ENCODE measurements at places on chromosomes 13 and 19.
A peak's percentile ranks its signal among the peaks of the same experiment; 100 is the strongest.

DNA sequence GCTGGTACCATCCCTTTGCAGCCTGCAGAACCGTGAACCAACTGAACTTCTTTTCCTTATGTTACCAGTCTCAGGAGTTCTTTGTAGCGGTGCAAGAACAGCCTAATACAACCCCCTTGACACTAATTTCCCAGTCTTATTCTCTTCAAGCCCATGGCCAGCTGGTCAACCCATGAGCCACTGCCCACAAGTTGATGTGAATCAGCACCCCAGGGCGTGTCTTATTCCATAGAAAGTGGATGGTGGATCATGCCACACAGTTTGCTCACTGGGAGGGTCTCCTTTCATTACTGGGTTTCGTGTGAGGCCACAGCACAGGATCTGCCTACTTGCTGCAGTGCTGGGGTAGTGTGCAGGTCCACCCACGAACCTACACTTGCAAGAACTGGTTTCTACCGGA, 27.0 kb downstream of the TEX29 start:
- DNase-seq: no peak

- DNase-seq: no peak
Measured at GRCh38 chr19:34534206-34534605, 52.6 kb downstream of the WTIP start.

DNA sequence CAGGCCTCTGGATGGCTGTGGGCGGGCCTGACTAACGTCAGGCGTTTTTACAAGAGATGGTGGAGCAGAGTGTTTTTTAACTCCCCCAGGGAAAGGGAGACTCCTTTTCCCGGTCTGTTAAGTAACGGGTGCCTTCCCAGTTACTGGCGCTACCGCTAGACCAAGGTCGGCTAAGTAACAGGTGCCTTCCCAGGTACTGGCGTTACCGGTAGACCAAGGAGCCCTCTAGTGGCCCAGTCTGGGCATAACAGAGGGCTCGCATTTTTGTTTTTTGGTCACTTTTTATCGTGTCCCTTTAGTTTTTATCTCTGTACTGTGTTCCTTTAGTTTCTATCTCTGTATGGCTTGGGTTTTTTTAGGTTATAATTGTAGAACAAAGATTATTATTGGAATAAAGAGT, 10.0 kb downstream of the ZNF383 start:
- peak; percentile 72 for DNase-seq

DNA sequence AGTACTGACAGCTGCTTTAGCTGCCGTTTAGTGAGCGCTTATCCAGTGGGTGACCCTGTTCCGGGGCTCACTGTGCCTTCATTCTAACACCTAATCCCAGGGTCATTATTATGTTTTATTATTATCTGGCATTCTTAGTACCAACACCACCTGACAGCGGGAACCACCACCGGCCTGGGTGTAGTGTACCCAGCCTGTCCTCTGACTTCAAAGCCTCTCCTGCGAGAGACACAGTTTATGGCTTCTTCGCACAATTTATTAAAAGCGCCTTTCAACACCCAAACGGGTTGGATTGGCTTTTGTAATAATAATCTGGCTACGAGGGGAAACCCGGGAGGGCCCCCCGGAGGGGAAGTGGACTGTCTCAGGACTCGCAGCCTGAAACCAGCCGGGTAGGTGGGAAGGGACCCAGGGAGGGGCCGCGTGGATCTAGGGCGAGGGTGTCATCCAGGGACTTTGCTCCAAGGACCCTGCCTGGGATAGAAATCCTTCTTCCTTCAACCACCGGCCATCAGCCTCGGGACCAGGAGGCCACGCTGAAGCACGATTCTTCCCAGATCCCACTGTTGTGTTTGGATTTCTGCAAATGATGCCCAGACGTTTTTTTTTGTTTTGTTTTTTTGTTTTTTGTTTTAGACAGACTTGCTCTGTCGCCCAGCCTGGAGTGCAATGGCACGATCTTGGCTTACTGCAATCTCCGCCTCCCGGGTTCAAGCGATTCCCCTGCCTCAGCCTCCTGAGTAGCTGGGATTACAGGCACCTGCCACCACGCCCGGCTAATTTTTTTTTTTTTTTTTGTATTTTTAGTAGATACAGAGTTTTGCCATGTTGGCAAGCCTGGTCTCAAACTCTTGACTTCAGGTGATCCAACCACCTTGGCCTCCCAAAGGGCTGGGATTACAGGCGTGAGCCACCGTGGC, 1.6 kb upstream of the ZBTB7A start:
- DNase-seq: no peak

DNA sequence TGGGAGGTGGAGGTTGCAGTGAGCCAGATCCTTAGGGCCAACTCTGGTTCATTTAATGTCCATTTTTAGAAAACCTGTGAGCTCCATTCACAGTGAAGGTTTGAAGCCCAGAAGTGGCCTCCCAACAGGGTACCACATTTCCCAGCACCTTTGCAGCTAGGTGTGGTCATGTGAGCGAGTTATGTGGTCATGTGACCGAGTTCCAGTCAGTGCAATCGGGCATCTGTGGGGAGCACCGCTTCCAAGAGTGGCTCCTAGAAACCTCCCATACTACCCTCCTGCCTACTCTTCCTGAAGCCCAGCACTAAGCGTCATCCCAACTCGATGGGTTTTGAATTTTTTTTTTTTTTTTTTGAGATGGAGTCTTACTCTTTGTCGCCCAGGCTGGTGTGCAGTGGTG, 663 bp upstream of the PLA2G4C start:
- DNase-seq: no peak

DNA sequence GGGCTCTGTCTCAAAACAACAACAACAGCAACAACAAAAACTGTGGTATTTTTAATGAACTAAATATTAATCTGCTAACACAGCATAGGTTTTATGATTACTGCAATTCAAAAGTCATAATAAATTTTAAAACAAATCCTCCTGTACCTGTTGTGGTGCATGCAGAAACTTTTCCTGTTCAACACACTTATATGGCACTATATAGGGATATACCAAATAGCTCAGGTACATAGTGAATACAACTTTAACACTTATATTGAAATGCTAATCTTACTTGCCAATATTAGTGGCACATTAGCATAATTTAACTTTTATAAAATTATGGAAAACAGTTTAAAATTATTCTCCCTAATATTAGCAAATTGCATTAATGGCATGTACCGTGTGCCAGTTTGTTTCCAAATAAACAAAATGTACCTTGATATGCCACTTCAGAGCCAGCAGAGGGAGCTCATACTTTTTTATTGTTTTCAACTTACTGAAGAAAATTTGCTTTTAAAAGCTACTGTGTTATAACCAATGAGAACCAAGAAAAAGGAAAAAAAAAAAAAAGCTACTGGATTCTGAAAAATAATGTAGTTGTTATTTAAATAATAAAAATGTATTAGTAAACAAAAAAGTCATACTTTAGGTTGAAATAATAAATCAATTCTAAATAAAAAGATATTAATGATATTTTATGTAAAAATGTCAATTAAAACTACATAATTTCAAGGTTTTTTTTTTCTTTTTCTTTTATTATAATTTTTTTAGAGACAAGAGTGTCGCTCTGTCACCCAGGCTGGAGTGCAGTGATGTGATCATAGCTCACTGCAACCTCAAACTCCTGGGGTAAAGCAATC, 18.0 kb upstream of the RBM26 start:
- no peak for DNase-seq

DNA sequence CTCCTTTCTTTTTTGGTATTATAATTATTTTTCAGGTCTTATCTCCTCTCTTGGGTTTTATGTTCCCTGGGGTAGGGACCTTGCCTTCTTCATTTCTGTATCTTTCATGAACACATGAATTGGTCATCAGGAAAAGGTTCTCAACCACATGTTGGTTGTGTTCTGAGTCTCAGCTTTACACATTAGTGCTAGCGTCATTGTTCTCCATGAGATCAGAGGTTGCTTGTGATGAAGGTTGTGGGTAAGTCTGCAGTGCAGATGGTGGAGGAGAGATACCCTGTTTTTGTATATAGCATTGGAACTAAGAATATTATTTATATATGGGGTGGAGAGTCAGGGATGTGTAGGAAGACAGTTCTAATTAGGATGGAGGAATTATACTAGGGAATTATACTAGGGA, 24.5 kb upstream of the CEACAM8 start:
- DNase-seq: no peak

DNA sequence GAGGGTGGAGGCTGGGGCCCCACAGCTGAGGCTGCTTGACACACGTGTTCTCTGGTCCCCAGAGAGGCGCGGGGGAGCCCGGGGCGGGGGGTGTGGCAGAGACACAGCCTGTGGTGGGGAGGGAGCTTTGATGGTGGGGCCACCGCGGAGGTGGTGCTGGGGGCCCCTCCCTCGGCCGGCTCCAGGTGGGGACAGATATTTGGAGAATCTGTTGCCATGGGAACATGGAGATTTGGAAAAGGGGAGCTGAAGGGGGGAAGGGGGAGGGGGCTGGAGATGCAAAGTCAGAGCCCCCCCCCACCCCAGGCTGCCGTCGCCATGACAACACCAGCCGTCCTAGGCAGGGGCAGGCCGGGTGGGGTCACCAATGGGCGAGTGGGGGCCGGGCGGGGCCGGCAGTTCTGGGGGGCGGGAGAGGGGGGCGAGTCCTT, 1.2 kb downstream of the PRKCG start:
- DNase-seq: no peak

DNA sequence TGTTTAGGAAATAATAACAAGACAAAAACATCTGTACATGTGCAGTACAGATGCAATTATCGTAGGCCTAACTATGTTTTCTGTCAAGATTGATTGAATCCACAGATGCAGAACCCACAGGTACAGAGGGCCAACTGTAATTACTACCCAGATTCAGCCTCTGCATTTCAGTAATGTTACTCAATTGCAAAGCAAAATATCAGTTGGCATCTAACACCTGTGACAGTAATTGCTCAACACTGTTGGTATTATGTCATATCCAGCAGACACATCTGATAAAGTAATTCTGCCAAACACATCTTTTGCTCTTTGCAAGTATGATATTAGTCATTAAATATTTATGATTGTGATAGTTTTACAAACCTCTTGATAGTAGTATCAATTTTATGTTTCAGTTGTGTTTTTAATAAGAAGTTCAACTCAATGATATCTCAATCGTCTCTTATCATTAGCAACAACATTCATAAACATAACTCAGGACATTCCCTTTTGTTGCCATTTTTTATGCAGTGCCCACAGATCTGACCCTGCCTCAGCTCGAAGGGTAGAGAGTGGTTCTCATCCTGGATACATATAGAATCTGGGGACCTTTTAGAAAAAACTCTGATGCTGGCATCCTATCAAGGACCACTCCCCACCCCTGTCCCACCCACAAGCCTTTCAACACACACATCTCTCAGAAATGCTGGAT, 104.7 kb downstream of the MYCBP2 start:
- DNase-seq: no peak

- DNase-seq: no peak
Measured at GRCh38 chr13:77696879-77697216, 639 bp upstream of the SLAIN1 start.

GRCh38 chr13:87671031-87671752, at the start of gene SLITRK5:
TSS of gene SLITRK5 (plus strand) at chr13:87671371. CDS start at chr13:87675389, 4,018 bp downstream.
- peak; percentile 86 for DNase-seq

DNA sequence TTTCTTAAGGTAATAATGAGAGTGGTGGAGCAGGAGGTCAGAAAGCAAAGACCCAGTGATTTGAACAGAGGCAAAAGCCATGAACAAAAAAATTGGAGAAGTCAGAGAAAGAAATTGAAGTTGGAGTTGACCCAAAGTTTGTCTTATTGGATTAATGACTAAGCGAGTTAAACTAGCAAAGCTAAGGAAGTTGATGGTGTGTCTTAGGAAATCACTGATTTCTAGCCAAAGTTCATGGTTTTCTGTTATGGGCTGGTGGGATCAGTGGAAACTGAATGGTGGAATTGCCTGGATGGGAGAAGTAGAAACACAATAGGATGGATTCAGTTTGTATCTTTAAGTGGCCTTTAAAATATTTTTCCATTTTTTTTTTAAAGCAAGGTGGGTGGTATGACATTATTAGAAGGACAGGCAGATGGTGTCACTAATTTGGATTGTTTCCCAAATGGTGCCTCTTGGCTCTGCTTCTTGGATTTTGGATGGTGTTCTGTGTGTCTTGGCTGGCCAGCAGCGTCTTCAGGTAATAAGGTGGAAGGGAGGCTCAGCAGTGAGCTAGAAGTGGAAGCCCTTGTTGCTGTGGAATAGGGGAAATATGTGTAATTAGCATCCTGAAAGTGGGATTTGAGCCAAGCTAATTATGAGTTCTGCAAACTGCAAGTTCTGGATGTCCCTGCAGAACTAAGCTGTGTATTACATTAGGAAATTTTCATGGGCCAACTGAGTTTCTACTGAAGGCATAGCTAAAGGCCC, 302.9 kb downstream of the LMO7 start:
- no peak for DNase-seq

- no peak for DNase-seq
Measured at GRCh38 chr13:87078947-87079795, 592.0 kb upstream of the SLITRK5 start.

GRCh38 chr19:13109361-13110098, 6.9 kb upstream of the LYL1 start:
- DNase-seq: no peak

- no peak for DNase-seq
Measured at GRCh38 chr19:32658075-32658474, 16.9 kb downstream of the ANKRD27 start.

DNA sequence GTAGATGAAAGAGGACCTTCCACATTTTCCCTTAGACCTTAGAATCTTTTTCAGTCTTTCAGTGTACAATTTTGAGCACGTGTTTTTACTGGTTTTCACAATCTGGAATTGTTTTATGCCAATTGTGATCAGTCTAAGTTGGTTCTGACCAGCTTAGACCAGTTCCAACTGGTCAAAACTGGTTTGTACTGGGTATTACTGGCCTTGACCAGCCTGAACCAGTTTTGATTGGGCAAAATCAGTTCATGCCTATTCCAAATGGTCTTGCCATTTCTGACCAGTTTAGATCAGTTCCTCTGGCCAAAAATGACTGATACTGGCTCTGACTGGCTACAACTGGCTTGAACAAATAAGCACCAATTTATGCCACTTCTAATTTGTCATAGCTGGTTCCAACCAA, 36.4 kb downstream of the ZNF585A start:
- no peak for DNase-seq

DNA sequence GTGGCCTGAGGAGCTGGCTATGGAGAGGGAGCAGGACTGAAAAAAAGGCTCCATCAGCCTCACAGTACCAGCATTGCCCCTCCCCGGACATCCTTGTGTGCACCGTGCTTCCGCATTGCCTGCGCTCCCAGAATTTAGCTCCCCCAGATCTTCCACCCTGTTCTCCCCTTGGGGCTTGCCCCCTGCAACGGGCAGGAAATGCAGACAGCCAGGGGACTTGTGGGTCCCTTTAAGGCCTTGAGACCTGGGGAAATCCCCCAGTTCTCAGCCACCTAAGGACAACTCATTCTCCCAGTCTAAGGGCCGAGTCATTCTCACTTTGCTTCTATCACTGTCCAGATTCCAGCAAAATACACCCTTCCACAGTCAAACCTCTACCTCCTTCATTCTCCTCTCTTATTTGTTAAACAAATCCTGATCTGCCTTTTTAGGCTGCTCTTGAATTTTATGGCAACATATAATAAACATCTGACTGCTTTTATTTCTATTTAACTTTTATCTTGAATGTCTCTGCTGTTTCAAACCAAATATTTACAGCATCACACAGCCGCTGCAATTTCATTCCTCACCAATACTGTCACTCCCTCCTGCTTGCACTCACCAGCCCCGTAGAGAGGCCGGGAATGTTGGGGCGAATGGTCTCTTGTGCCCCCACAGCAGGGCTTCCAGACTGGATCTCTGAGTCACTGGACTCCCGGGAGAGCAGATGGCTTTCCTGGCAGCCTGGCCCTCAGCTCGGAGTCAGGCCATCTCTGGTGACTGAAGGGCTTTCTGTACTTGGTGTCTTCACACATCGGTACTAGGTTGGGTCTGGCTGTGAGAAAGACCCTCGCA, 221.9 kb downstream of the TSHZ3 start:
- DNase-seq: no peak

GRCh38 chr19:18648973-18649315, 12.1 kb downstream of the KLHL26 start:
- no peak for DNase-seq
